Tibial nerve (tissue), 4 donors: ENCODE measurements at places on chromosomes 7 and 10.

DNA sequence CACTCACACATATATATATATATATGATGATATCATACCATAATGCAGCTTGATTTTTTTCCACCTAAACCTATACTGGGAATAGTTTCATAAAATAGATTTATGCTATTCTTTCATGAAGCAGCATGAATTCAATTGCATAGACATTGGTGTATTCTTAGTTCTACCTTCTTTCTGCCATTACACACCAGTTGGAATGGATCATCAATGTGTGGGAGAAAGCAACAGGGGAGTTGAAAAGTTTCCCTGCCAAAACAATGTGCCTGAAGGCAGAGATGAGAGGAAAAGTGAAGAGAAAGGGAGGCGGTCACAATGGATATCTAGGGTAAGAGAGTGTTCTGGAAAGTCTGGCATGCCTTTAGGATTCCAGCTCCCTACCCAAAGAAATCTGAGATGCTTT is 25.2 kb upstream of the ACSL5 start:
- H3K27me3 ChIP-seq, result no peaks in the 10 kb centered on the region
- no peak for DNase-seq
- H3K4me3 ChIP-seq, result no peak overlapping the region
- no peak overlapping the region for H3K27ac ChIP-seq
- no peaks in the 10 kb centered on the region for H3K4me1 ChIP-seq
- H3K36me3 ChIP-seq, result no peaks in the 10 kb centered on the region

GRCh38 chr7:8134089-8134733 is 127.8 kb downstream of the ICA1 start:
- H3K4me3 ChIP-seq, result no peak overlapping the region
- no peaks in the 10 kb centered on the region for H3K4me1 ChIP-seq
- no peak overlapping the region for H3K27ac ChIP-seq
- H3K36me3 ChIP-seq, result no peaks in the 10 kb centered on the region
- no peak for DNase-seq
- no peaks in the 10 kb centered on the region for H3K27me3 ChIP-seq

DNA sequence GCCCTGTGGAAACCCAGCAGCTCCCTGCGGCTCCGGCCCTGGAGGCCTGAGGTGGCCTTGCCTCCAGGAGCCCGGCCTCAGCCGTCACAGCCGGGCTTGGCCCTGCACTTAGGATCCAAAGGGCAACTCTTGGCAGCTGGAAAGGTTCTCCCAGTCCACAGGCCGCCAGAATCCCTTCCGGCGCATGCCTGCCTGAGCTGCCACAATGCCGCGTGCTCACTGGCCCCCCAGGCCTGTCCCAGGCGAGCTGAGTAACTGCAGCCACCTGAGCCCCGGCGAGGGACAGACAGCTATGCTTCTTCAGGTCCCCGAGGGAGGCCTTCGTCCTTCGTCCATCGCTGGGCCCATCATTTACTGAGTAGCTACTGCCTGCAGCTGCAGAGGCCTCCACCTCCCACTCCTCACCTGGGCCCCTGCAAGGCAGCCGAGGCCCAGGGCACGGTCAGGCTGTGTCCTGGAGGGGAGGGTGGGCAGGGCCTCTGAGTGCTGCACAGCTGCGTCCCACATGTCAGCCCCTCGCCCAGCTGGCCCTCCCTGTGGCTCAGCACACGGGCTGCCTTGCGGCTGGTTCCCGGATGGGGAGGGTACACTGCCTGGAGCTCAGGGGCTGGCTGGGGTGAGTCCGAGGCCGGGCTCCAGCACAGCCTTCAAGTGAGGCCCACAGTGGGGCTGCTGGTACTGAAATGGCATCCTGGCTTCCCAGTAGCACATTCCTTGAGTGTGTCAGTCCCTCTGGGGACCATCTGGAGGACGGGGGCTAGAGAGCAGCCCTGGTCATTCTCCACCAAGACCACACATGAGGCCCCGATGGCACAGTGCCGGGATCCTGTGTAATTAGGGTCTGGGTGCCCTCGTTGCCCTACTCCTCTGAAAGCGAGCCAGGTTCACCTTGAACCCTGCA is 172.5 kb downstream of the ELFN1 start:
- H3K27me3 ChIP-seq, result no peaks in the 10 kb centered on the region
- peak; percentile 8 for DNase-seq
- no peak overlapping the region for H3K27ac ChIP-seq
- no peak overlapping the region for H3K4me3 ChIP-seq
- no peaks in the 10 kb centered on the region for H3K36me3 ChIP-seq
- H3K4me1 ChIP-seq, result no peaks in the 10 kb centered on the region

GRCh38 chr10:71835671-71836595 is 15.1 kb downstream of the PSAP start:
- H3K27ac ChIP-seq, result peak overlapping the region; percentile 70
- no peak overlapping the region for H3K4me3 ChIP-seq
- no peaks in the 10 kb centered on the region for H3K27me3 ChIP-seq

- H3K27me3 ChIP-seq, result no peaks in the 10 kb centered on the region
- no peak overlapping the region for H3K27ac ChIP-seq
- H3K4me1 ChIP-seq, result peaks cover 17% of the 10 kb centered on the region
- no peak for DNase-seq
- no peak overlapping the region for H3K4me3 ChIP-seq
Observed at GRCh38 chr10:43591303-43591904, 14.8 kb upstream of the ZNF485 start.

DNA sequence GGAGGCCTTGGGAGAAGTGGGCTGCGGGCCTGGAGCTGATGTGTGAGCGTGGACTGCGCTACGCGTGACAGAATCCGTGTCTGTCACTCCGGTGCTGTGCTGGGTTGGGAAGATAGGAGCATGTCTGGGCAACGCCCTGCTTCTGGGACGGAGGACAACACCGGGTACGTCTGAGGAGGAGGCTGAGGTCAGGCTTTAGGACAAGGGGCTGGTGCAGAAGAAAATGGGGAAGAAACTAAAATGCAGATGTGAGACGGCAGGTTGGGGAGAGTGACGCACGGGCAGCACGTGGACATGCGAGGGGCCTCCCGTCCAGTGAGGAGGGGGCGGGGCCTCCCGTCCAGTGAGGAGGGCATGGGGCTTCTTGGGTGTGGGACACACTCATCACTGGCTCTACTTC is 207.4 kb downstream of the DNAJB6 start:
- no peak overlapping the region for H3K4me3 ChIP-seq
- H3K27ac ChIP-seq, result no peak overlapping the region
- no peaks in the 10 kb centered on the region for H3K27me3 ChIP-seq
- no peaks in the 10 kb centered on the region for H3K4me1 ChIP-seq
- no peaks in the 10 kb centered on the region for H3K36me3 ChIP-seq

GRCh38 chr7:155234158-155234492 is 63.6 kb upstream of the INSIG1 start:
- H3K36me3 ChIP-seq, result no peaks in the 10 kb centered on the region
- H3K4me1 ChIP-seq, result peaks cover 8% of the 10 kb centered on the region
- no peak overlapping the region for H3K4me3 ChIP-seq
- no peak for DNase-seq
- H3K27me3 ChIP-seq, result no peaks in the 10 kb centered on the region
- no peak overlapping the region for H3K27ac ChIP-seq

- H3K27me3 ChIP-seq, result no peaks in the 10 kb centered on the region
- no peak overlapping the region for H3K4me3 ChIP-seq
- H3K36me3 ChIP-seq, result peaks cover 12% of the 10 kb centered on the region
- DNase-seq, result no peak
Observed at GRCh38 chr10:119120875-119121274, 17.0 kb downstream of the DENND10 start.

- peaks cover 15% of the 10 kb centered on the region for H3K4me1 ChIP-seq
- H3K27me3 ChIP-seq, result no peaks in the 10 kb centered on the region
- peak overlapping the region; percentile 82 for H3K27ac ChIP-seq
- peak overlapping the region; percentile 58 for H3K4me3 ChIP-seq
Observed at GRCh38 chr7:33128631-33128989, 754 bp upstream of the BBS9 start.
